ENCODE measurements at places on chromosomes 3 and 15.

GRCh38 chr3:108406063-108406660 is 104.2 kb downstream of the MYH15 start:
- ATAC-seq, result no peak

DNA sequence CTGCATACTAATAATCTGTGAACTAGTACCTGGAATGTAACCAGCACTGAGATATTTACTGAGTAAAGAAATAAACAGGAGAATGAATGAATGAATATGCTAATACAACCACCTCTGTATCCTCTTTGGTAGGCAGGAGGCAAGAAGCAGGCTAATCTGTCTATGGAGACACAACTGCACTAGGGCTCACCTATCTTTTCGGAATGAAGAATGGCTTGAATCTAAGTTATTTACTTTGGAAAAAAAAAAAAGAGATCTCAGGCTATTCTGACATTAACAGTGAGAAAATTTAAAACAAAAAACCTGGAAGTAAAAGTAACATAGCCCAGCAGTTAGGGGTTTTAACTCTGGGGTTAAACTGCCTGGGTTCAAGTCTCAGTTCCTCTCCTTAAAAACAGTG is 174.2 kb downstream of the FOXP1 start:
- no peak for ATAC-seq

DNA sequence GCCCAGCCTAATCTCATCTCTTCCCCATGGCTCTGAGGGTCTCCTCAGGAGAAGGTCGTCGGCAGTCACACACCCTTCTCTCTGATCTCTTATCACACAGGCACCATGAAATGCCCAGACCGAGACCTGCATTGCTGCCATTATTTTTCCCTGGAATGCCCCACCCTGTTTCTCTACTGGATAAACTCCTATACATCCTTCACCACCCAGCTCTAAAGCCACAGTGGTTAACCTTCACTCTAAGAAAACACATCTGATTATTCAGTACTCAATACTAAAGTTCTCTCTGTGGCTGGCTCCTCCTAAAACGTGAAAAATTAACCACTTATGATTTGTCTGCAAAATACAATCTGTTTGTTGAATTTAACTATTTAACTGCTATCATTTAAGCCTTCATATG is 43.3 kb downstream of the RORA start:
- no peak for ATAC-seq

GRCh38 chr3:117633207-117633606 is 923.6 kb downstream of the TUSC7 start:
- ATAC-seq, result no peak

GRCh38 chr3:169897284-169897683 is 14.1 kb upstream of the SAMD7 start:
- ATAC-seq, result no peak

DNA sequence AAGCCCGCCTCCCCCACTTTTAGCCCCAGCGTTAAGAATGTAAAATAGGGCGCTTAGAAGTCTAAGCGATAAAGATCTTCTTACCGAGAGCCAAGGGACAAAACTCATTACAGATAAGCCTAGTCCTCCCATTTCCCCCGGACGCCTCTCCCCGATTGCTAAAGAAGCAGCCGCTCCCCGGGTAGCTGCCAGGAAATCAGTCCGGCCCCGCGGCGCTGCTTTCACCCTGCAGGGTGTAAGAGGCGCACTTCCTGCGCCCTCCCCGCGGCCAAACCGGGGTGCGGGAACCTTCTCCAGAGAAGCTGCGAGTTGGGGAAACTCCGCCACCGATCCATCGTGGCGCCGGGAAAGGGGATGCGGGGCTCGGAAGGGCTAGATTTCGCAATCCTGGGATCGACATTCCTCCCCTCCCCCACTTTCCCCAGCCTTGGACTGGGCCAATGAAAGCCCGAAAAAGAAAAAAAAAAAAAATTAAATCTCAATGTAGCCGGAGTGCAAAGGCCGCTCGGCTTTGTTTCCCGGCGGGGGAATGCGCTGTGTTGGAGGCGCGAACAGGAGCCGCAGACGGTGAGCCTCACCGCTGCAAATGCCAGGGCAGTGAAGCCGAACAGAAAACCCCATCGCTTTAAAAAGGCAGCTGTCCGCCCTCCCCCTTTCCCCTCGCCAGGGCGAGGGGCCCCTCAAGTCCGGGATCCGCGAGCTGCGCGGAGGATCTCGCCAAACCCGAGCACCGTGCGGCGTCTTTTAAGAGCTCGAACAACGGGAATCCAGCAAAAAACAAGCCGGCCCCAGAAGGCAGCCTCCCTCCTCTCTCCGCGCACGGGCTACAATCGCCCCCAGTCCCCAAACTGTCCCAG is 626 bp upstream of the PTPRG start:
- peak; percentile 52 for ATAC-seq

DNA sequence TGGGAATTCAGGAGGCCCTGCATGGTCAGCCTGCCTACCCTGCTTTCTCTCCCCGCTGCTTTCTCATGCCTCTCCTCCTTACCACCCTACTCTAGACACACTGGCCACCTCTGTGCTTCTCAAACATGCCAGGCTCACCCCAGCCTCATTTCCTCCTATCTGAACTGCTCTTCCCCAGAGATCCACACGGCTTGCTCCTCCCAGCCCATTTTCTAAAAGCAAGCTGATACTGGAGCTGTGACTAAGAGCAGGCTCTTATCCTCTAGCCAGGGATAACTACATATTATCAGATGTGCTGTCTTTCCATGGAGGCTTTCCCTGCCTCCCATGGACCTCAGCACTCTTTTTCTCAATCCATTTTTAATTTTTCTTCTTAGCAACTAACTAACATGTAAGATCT is 85.9 kb downstream of the BOC start:
- peak; percentile 25 for ATAC-seq

- ATAC-seq, result no peak
These were observed 1.4 kb downstream of the SETD5 start for GRCh38 chr3:9398700-9399336.
